Memory B cell (primary cell): ENCODE measurements at places on chromosomes 16 and 17.

GRCh38 chr16:86975445-86975844 is 341.7 kb downstream of the C16orf95 start:
- no peak overlapping the region for H3K4me3 ChIP-seq
- H3K27ac ChIP-seq: no peak overlapping the region
- H3K27me3 ChIP-seq: peaks cover 15% of the 10 kb centered on the region
- H3K4me1 ChIP-seq: no peaks in the 10 kb centered on the region

GRCh38 chr16:11100239-11100750 is 155.7 kb downstream of the SOCS1 start:
- peaks cover 15% of the 10 kb centered on the region for H3K36me3 ChIP-seq
- peak overlapping the region; percentile 7 for H3K4me3 ChIP-seq
- H3K27ac ChIP-seq: no peak overlapping the region
- H3K27me3 ChIP-seq: no peaks in the 10 kb centered on the region
- H3K4me1 ChIP-seq: peaks cover 23% of the 10 kb centered on the region

DNA sequence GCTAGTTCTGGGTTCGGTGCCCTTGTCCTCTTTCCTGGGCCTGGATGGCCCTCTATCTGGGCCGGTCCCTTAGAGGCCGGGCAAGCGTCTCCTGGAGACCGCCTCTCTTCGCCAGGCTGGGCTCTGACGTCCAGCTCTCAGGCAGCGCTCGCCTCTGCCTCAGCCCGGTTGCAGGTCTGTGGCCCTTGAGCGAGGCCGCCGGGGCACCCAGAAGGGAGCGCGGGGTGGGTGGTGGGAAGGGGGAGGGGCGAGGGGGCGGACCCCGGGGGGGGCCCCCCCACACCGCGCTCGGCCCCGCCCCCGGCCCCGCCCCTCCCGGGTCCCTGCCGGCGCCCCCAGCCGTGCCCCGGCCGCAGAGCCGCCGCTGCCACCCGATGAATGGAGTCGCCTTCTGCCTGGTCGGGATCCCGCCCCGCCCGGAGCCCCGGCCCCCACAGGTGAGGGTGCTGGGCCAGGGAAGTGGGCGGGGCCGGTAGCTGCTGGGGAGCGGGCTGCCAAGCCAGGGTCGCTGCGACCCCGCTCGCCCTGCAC is at the start of gene ARHGAP23:
Gene ARHGAP23 (plus strand): TSS at position 353 of the 531 bp plus-strand sequence. CDS start 22 bp downstream, at position 375.
- H3K4me3 ChIP-seq: peak within 1 kb of the TSS; percentile 48
- peaks cover 38% of the 10 kb centered on the region for H3K27me3 ChIP-seq
- no peak within 1 kb of the TSS for H3K27ac ChIP-seq
- H3K4me1 ChIP-seq: peaks cover 17% of the 10 kb centered on the region
- no peaks in the 10 kb centered on the region for H3K36me3 ChIP-seq

DNA sequence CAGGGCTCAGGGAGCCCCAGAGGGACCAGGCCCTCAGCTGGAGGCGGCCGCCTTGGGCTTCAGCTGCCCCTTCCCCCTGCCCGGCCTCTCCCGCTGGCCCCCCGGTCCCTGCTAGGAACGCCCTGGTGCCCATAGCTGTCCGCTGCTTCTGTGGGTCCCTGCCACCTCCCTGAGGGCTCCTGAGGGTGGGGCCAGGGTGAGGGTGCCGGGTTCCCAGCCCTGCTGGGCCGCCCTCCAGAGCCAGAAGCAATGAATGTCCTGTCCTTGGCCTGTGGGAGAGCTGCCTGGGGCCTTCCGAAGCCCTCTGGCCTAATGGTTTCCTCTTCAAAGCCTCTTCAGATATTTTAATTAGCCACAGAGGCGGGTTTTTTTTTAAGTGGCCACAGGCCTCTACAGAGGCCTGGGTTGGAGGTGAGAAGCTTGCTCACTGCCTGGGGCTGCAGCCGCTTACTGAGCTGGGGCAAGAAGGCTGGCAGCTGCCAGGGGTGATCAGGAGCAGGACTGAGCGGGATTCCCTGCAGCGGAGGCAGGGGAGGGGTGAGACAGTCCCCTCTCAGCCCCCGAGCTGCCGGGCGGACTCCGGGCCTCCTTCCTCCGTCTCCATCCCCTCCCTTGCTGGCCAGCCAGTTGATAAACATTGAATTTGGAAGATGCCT is 9.9 kb downstream of the CENPX start:
- peaks cover 2% of the 10 kb centered on the region for H3K4me1 ChIP-seq
- no peaks in the 10 kb centered on the region for H3K27me3 ChIP-seq
- H3K36me3 ChIP-seq: peaks cover 7% of the 10 kb centered on the region
- no peak overlapping the region for H3K4me3 ChIP-seq

DNA sequence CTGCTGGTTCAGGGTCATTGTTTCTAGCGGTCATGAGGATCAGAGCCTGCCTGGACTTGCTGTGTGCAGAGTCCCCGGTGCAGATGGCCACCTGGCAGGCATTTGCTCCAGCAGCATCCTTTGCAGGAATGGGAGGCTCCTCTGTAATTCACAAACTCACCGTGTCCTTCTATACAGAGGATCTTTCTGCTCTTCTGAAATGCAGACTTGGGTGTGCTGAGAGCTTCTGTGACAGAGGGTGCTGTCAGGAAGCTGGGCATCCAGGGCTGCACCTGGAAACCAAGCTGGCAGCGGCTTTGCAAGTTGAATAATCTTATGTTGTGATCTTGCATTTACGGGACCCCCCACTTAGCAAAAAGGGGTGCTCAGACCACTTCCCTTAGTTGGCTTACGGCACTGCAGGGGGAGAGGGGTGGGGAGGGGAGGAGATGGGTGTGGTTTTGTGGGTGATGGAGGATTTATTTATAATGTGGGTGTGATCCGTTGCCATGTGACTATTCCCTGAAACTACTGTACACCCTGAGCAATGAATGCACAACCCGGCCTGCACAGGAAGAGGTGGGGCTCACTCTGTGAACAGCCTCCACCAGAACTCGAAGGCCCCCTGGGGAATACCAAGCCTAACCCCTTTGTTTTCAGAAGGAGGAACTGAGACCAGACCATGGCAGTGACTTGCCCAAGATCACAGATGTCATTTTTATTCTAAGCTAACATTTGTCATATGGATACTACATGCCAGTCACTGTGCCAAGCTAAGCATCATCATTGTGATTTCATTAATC is 178.3 kb downstream of the PRKCB start:
- peak; percentile 81 for DNase-seq
- peak overlapping the region; percentile 84 for H3K4me3 ChIP-seq
- H3K36me3 ChIP-seq: peaks cover 23% of the 10 kb centered on the region
- H3K27me3 ChIP-seq: no peaks in the 10 kb centered on the region
- H3K4me1 ChIP-seq: peaks cover 63% of the 10 kb centered on the region
- H3K27ac ChIP-seq: peak overlapping the region; percentile 87

DNA sequence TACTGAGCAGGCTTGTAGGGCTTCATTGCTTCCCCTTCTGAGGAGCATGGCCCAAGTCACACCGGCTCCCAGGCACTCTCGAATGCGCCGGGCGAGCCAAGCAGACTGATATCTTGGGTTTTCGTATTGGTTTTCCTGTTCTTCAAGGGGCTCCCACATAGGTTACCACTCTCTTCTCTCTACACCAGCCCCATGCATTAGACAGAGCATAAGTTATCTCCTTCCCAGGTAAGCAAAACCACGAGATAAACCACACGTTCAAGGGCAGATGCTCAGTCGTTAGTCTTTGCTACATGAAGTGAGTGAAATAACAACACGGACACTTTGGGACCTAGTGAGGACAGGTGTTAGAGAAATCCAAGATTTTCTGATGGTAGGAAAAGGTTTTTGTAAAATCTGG is 211.2 kb downstream of the ABCC12 start:
- no peak for DNase-seq
- H3K27ac ChIP-seq: no peak overlapping the region
- H3K27me3 ChIP-seq: peaks cover 8% of the 10 kb centered on the region
- H3K4me3 ChIP-seq: no peak overlapping the region
- H3K4me1 ChIP-seq: no peaks in the 10 kb centered on the region
- no peaks in the 10 kb centered on the region for H3K36me3 ChIP-seq

DNA sequence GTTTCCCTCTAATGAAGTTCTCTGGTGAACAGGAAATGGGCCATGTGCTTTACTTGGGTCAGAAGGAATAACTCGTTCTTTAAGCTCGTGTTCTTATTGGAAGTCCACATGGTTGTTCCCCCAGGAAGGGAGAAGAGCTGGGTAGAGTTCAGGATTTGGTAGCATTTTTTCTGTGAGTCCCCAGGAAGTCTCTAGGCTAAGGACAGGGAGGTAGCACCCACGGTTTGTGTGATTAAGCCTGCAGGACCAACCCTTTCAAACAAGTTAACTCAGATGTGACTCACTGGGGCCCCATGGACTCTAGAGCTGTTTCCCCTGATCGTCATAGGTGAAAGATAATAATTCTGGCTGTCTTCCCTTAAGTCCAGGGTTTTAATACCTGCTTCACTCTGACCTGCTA is 16.4 kb downstream of the SAP30BP start:
- DNase-seq: no peak
- peaks cover 22% of the 10 kb centered on the region for H3K4me1 ChIP-seq
- H3K27me3 ChIP-seq: no peaks in the 10 kb centered on the region
- H3K4me3 ChIP-seq: no peak overlapping the region

DNA sequence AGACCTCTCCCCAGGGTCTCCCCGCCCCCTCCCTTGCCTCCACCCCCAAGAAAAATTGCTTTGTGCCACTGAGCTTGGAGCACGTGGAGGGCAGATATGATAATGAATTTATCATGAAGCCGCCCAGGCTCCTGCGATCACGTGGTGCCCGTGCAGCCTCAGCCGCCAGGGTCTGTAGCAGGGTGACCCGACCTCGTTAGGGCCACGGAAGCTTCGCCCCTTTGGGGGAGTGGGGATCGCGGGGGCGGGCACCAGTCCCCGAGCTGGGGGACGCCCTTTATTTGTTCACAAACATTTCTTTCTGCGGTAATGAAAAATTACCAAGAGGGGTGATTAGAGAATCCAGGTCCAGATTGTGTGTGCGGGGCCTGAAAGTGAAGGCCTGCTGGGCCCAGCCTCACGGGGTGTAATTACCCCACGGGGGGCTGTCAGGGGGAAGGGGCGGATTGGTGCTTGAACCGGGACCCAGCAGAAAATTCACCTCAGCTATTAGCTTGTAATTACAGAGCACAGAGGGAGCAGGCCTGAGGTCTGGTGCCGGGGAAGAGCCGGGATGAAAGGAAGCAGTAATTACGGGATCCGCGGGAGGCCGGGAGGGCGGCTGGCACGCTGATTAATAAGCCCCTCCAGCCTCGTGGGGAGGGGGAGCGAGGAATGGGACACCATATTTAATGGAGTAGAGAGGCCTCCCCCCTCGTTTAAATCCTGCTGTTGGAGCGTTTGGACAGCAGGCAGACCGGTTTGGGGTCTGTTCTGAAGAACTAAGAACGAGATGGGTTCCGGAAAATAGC is 13.3 kb downstream of the GSE1 start:
- no peak overlapping the region for H3K27ac ChIP-seq
- H3K4me1 ChIP-seq: peaks cover 28% of the 10 kb centered on the region
- DNase-seq: no peak

DNA sequence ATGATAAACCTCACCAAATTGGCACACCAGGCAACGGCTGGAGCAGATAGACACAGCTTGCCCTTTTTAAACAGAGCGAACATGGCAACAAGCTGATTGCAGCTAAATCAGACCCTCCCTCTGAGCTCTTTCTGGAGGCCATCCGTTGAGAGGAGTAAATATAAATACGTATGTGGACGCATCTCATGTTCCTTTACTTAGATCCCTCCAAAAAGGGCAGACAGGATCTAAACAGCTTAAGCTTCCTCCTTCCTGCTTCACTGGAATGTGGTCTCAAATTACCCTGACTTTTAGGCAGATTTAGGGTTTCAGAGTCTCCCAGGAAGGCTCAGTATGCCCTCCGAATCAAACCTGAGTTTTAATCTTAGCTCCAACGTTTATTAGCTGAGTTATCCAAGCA is 204.7 kb upstream of the GOT2 start:
- no peak for DNase-seq
- no peak overlapping the region for H3K4me3 ChIP-seq
- no peaks in the 10 kb centered on the region for H3K36me3 ChIP-seq
- no peak overlapping the region for H3K27ac ChIP-seq
- H3K27me3 ChIP-seq: no peaks in the 10 kb centered on the region
- H3K4me1 ChIP-seq: peaks cover 2% of the 10 kb centered on the region

DNA sequence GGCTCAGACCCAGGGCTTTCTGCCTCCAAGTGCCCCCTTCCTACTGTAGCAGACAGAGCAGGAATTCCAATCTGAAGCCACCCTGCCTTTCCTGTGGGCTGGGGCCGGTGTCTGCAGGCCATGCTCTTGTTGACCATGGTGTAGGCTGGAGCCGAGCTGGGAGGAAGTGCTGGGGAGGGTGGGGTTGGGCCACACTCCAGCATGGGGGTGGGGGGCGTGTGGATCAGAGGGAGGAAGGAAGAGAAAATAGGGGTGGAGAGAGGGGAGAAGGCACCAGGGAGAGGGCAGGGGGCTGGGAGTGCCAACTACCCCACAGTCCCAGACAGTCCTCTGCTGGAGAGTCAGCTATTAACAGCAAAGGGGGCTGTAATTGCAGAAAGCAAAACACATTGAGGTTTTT is 54.3 kb upstream of the JPH3 start:
- no peak overlapping the region for H3K4me3 ChIP-seq
- H3K36me3 ChIP-seq: no peaks in the 10 kb centered on the region
- peaks cover 5% of the 10 kb centered on the region for H3K4me1 ChIP-seq
- no peak overlapping the region for H3K27ac ChIP-seq

- H3K27ac ChIP-seq: peak overlapping the region; percentile 86
- H3K27me3 ChIP-seq: no peaks in the 10 kb centered on the region
- H3K4me1 ChIP-seq: peaks cover 4% of the 10 kb centered on the region
- peaks cover 35% of the 10 kb centered on the region for H3K36me3 ChIP-seq
- DNase-seq: no peak
- no peak overlapping the region for H3K4me3 ChIP-seq
Observed at GRCh38 chr17:40168262-40168832, 8.9 kb upstream of the RAPGEFL1 start.

GRCh38 chr17:45251931-45252330 is 10.0 kb downstream of the SPATA32 start:
- H3K36me3 ChIP-seq: peaks cover 2% of the 10 kb centered on the region
- H3K4me3 ChIP-seq: no peak overlapping the region
- DNase-seq: no peak
- peaks cover 25% of the 10 kb centered on the region for H3K4me1 ChIP-seq
- no peak overlapping the region for H3K27ac ChIP-seq

- peaks cover 8% of the 10 kb centered on the region for H3K27me3 ChIP-seq
- H3K4me3 ChIP-seq: peak overlapping the region; percentile 89
- DNase-seq: peak; percentile 82
- no peaks in the 10 kb centered on the region for H3K36me3 ChIP-seq
Observed at GRCh38 chr17:58249270-58250133, 11.1 kb downstream of the LPO start.

GRCh38 chr17:3546521-3546920 is 11.1 kb downstream of the TRPV3 start:
- no peak overlapping the region for H3K27ac ChIP-seq
- no peak overlapping the region for H3K4me3 ChIP-seq
- no peaks in the 10 kb centered on the region for H3K27me3 ChIP-seq
- H3K4me1 ChIP-seq: peaks cover 6% of the 10 kb centered on the region
- H3K36me3 ChIP-seq: peaks cover 8% of the 10 kb centered on the region
